A673 (cell line): ENCODE measurements at places on chromosomes 6 and 20.

- DNase-seq, result no peak
These were observed 16.2 kb upstream of the TGM2 start for GRCh38 chr20:38181207-38181801.

DNA sequence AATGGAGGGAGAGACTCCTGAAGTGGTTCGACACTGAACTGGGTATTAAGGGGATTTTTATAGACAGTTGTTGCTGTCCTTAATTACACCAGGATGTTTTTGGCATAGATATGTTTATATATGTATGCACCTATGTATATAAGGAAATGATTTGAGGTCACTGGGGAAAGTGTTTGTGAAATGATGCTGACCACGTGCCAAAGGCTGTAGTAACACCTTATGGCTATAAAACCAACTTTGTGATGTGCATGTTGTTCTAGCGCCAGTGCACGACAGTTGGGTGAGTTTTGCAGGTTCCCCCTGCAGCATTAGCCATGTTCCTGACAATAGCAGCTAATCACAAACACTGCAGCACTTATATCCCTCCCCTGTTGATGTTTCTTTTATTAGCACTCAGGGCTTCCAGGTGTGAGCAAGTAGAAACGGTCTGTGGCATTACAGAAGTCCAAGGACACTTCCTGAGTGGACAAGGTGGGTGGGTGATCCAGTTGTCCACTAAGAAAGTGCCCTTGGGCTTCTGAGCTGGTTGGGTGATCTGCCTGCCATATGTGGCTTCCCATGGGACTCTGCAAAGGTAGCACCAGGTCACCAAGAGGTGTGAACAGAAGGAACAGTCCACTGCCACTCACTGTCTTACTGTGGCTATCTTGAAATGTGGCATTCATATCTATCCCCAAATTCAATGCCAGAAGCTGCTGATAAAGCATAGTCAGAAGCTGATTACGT, 63.0 kb upstream of the RBM24 start:
- DNase-seq, result no peak

- peak; percentile 1 for DNase-seq
These were observed 52.6 kb upstream of the MC3R start for GRCh38 chr20:56195946-56196345.

GRCh38 chr6:7108964-7109836, 1.4 kb downstream of the RREB1 start:
- DNase-seq, result peak; percentile 83

GRCh38 chr6:138571181-138571580, 71.9 kb upstream of the NHSL1 start:
- DNase-seq, result no peak

- no peak for DNase-seq
These were observed 374.8 kb upstream of the EPHA7 start for GRCh38 chr6:93794166-93794565.

DNA sequence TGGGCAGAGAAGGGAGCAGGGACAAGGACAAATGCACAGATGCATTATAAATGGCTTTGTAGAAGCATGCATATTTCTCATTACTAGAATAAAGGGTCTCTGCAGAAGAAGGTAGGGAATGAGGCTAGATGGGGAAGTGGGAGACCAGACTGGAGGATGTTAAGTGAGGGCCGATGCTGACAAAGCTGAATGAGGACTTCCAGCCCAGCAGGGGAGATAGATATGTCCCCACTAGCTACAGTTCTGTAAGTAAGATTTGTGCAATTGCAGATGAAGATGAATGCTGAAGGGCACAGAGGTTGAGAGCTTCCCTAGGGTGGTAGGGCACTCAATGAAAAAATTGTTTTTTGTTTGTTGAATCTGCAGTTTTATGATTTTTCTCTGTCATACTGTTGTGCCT, 16.9 kb downstream of the ADGRG6 start:
- DNase-seq, result no peak

- no peak for DNase-seq
These were observed 63.7 kb downstream of the PXDC1 start for GRCh38 chr6:3687847-3688246.

DNA sequence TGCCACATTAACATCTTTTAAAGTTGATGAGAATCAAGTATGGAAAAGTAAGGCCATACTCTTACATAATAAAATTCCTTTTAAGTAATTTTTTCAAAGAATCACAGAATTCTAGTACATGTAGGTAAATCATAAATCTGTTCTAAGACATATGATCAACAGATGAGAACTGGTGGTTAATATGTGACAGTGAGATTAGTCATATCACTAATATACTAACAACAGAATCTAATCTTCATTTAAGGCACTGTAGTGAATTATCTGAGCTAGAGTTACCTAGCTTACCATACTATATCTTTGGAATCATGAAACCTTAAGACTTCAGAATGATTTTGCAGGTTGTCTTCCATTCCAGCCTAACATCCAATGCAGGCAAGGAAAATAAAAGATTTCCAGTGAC, 11.6 kb downstream of the PLN start:
- no peak for DNase-seq

- DNase-seq, result no peak
These were observed 643 bp upstream of the SLC35D3 start for GRCh38 chr6:136921381-136921935.

DNA sequence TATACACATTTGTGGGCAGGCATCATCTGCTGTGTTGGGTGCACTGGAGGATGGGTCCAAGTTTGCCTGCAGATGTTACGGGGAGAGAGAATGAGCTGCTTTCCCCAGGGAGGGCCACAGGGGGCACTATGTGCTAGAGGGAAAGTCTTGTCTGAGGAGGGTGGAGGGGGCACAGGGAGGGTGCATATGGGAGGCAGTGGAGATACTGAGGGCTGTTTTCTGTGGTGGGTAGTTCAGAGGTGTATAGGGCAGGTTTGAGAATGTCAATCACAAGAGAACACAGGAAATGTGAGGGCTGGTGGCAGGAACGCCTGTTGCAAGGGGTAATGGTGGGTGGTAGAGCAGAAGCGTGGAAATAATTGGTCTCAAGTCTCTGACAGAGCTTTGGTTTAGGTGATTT, 7.7 kb upstream of the PTPRA start:
- DNase-seq, result no peak

DNA sequence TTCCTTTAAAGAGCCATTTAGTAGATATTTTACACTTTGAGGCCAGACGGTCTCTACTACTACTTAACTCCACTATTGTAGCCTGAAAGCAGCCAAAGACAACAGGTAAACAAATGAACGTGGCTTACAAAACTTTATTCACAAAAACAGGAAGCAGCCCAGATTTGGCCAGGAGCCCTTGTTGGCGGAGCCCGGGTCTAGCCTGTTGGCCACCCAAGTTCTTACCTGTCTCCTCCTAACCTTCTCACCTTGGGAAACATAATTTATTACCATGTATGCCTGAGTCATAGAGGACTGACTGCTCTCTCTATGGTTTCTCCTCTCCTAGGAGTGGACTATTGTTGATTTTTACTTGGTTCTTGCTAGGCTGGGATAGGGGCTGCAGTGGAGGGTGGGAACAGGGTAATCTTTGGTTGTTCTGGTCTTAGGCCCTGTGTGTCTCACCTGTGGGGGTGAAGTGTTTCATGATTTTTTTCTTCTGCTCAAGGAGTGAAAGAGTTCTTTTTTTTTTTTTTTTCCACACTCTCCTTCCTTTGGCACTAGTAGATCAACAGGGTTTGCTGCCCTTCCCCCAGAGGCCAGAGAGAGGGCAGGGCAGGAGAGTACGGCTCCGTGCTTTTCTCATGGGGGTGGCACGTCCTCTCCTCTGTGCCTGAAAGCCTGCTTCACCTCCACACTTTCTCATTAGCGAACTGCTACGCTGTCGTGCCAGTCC, 90.0 kb downstream of the RPP40 start:
- no peak for DNase-seq

GRCh38 chr6:32102255-32102654, 6.9 kb downstream of the TNXB start:
- DNase-seq, result no peak

- no peak for DNase-seq
These were observed 102.2 kb upstream of the SLC24A3 start for GRCh38 chr20:19110285-19110684.

DNA sequence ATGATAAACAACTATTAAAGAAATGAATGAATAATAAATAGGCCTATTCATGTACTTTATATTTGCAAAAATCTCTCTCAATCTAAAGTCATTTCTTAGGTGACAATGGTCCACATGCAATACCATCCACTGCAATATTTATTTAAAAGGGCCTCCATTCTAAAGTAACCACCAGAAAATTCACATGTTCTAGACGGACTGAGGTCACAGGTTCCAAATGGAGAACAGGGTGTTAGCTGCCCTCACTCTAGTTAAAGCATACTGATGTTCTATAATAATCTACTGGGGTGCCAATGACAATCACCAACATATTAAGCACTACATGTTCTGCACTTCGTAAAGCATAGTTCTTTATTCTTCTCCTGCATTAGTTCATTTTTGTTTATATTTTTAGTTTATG, 1.2 kb downstream of the HBS1L start:
- no peak for DNase-seq

DNA sequence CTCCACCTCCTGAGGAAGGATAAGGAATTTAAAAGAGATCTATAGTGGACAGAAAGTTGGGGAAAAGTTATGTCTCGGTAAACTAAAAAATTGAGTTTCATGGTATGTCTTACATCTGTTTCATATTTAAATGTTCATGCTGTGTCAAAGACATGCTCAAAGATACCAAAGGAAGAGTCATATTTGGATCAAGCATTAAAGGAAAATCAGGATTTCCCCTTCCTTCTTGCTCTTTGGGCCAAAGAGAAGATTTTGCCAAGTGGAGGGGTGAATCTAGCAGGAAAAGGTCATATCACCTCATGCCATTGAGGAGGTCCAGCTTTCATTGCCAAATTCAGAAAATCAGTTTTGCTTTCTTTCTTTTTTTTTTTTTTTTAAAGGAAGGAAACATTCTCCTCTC, 192.4 kb downstream of the OGFRL1 start:
- no peak for DNase-seq

DNA sequence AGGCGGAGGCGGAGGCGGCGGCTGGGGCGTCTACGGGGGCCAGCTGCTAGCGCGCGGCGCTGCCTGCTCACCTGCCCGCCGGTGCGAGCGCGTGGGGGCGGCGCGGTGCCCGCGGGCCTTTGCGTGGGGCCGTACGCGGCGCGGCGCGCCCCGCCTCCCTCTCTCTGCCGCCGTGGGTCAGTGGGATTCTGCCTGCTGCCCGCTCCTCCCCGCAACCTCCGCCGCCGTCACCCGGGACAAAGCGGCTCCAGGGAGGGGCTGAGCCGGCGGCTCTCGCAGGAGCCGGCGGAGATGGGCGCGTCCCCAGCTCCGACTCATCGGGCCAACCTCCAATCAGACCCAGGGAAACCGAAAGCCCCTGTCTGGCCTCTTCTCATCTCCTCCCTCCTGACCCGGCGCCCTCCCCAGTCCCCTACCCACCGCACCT, at the start of gene RCAN2:
Gene RCAN2, minus strand, starts transcription at position 249 of the 427 bp plus-strand sequence.
- peak; percentile 18 for DNase-seq
